Breast epithelium (tissue), 4 donors: ENCODE measurements at places on chromosomes 16 and 17.

GRCh38 chr17:58273453-58274104, 7.2 kb downstream of the MPO start:
- no peak for DNase-seq

GRCh38 chr17:2697611-2698162, 13.9 kb downstream of the CLUH start:
- DNase-seq: no peak

GRCh38 chr17:82949361-82949760, 109.5 kb upstream of the ZNF750 start:
- no peak for DNase-seq

GRCh38 chr16:82835487-82836155, 208.9 kb downstream of the CDH13 start:
- no peak for DNase-seq

DNA sequence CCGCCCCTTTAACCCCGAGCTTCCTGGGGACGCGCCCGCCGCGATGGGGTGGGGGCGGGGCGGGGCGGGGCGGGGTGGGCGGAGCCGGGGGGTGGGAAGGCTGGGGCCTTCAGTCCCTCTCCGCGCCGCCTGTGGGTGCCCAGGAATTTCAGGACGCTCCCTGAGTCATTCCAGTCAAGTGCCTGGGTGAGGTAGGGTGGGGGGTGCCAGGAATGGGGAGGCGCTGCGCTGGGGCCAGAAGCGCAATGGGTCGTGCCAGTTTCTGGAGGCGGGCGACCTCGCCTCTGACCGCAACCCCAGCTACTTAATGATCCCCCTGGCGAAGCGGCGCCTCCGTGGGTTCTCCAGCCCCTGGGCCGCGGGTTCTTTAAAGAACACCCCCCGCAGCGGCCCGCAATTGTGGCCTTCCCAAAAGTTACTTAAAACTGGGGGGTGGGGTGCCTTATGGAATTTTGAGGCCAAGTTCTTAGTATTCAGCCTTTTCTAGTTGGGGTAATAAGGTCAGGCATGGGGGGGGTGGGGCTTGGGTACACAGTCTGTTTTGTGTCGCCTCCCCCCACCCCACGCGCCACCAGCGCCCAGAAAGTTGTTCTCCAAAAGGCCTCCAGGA, 826 bp upstream of the GSE1 start:
- peak; percentile 92 for DNase-seq
